ENCODE measurements at places on chromosomes 12 and 14.

DNA sequence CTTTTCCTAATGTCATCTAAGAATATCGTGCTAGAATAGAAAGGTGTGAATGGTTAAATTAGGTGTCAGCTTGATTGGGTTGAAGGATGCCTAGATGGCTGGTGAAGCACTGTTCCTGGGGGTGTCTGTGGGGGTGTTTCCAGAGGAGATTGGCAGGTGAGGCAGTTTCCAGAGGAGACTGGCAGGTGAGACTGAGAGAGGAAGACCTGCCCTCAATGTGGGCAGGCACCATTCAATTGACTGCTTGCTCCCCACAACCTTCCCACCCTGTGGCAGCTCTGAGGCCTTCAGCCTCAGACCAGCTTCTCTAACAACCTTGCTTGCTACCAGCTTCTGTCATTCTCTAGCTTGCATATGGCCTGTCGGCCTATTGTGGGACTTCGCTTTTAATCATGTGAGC, 9.2 kb downstream of the RNASE9 start:
- no peak for DNase-seq

- DNase-seq = no peak
Measured at GRCh38 chr12:22284871-22285270, 49.6 kb downstream of the ST8SIA1 start.

DNA sequence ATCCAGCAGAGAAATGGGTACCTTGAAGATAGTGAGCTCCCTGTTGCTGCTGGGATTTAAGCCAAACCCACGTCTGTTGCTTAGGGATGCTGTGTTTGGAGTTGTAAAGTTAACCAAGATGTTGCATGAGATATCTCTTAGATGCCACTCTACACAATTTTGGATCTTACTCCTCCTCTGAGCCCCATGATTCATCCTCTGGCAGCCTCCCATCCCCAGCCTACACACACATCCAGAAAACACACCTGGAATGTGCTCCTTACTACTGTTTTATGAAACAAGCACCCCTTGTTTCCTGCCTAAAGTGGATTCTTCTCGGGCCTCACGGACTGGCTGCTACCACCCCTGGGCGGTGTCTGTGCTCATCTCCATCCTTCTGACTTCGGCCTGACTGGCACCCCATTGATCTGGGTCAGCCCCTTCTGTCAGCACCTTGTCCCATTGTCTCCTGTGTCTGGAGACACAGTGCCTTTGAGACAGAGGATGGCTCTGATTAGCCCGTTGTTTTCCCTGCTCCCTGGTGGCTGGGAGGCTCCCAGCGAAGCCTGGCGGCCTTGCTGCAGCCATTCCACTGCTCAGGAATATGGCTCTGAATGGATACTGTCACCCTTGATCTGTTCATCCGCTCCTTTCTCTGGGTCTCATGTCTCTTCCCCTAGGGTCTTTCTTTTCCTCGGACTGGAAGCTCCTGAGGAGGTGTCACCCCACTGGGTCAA, 24.3 kb downstream of the TSPAN9 start:
- no peak for DNase-seq

- DNase-seq = no peak
Measured at GRCh38 chr14:69997849-69998248, 118.6 kb downstream of the SMOC1 start.

DNA sequence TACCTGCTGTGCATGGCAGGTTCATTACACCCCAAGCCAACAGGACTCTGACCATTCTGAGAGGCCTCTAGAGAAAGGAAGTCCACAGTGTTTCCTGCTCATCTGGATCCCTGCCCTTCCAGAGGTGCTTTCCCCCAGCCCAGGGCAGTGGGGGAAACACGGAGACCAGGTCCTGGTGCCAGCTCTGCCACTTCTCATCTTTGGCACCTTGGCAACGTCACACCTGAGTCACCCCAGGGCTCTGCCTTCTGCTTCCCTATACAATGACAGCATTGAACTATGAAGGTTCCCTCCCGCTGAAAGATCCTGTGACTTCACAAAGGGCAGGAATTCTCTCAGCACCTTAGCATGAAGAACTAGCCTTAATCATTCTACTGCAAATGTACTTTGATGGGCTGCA, 74.9 kb downstream of the ANO2 start:
- DNase-seq = no peak

- no peak for DNase-seq
Measured at GRCh38 chr12:122981587-122982476, 1.4 kb downstream of the ARL6IP4 start.

DNA sequence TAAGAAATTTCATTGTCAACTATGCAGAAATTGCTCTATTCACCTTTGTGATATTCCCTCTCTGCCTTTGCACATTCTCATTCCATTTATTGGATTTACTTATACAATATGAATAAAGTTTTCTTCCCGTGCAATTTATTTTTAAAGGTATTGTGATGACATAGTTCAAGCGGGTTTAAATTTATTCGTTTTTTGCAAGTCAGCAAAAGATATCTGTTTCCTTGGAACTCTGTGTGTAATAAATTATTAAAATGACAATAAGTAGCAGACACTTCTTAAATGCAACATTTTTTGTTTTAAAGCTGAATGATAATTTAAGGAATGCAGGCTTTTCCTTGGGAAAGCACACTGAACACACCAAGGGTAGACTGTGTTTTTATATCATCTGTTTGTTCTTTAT, 143.1 kb downstream of the SLC41A2 start:
- no peak for DNase-seq

GRCh38 chr12:24608108-24608507, 340.8 kb downstream of the BCAT1 start:
- DNase-seq = no peak

DNA sequence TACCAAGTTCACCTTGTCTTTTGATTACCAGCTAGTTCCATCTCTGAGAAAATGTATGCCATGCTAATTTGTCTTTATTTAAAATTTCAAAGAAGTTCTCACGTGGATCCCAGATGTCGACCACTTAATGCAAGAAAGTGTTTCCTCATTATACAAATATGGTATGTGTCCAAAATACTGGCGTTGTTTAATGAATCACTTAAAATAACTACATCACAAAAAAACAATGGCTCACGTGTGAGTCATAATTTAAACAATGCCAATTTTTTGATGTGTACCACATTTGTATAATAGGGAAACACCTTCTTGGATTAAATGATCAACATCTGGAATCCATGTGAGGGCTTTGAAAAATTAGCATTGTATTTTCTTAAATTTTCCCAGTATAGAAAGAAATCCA, 40.8 kb downstream of the DBX2 start:
- no peak for DNase-seq

DNA sequence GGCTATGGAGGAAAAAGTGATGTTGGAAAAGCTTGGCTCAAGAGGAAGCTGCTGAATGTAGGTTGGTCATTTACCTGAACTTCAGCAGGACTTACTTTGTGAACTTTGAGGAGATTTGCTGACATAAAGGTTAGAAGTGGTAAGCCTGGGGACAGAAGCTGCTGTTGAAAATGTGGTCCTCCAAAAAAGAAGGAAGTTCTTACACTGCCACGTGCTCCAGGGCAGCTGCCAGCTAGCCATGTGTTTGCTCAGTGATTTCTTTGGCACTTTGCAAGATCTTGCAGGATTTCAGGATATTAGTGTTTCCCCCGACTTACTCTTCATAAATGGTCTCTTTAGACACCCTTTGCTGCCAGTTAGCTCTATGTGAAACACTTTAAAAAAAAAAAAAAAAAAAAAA, 14.8 kb upstream of the DYRK2 start:
- no peak for DNase-seq

DNA sequence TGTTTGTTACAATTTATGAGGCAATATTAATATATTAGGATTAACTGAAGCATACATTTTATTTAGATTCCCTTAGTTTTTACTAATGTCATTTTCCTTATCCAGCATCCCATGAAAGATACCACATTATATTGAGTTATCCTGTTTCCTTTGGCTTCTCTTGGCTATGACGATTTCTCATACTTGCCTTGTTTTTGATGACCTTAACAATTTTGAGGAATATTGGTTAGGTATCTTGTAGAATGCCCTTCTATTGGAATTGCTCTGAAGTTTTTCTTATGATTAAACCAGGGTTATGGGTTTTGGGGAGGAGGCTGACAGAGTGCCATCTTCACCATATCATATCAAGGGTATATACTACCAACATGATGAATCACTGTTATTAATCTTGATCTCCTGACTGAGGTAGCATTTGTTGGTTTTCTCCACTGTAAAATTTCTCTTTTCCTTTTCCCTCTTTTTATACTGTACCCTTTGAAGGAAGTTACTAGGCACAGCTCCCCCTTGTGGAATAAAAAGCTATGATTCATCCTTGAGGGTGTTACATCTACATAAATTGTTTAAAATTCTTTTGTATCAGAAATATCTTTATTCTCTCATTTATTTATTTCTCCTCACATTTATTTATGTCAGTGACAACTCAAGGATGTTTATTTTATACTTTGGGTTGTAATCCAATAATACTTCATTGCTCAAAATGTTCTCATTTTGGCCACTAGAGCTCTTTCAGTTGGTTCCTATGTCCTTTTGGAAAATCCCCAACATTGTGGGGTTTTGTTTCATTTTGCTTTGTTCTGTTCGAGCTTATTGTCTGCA, 239.0 kb downstream of the SLC16A7 start:
- no peak for DNase-seq

GRCh38 chr14:34277191-34277590, 184.8 kb downstream of the SPTSSA start:
- no peak for DNase-seq
